ENCODE measurements at places on chromosomes 3 and 15.

- no peak for DNase-seq
These were observed 14.9 kb downstream of the PRKCD start for GRCh38 chr3:53175613-53176540.

- DNase-seq = no peak
These were observed 184.0 kb upstream of the BCL6 start for GRCh38 chr3:187929112-187929816.

GRCh38 chr15:89912145-89912673 is 543 bp downstream of the ARPIN start:
- DNase-seq = no peak

- DNase-seq = no peak
These were observed 10.2 kb downstream of the GTF2A2 start for GRCh38 chr15:59647085-59647484.

Measured in CD4-positive, alpha-beta T cell treated with Interleukin-17A for 1 hour (primary cell).